Right renal pelvis (tissue), 4 donors: ENCODE measurements at places on chromosomes 2 and 18.

DNA sequence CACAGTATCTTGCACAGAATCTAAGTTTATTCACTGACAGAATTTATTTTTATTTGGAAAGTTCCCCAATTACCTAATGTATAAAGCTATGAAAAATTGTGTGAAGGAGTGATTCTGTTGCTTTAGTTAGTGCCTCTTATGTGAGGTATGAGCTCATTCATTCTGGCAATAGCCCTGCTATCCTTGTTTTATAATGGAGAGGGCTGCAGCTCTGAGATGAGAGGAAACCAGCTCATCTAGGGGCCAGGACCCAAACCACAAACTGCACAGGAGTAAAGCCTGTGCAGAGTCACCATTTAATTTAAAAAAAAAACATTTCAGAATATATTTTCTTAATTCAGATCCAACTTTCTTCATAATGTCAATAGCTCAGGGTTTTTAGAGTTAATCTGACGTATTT lies 383.0 kb downstream of the TMEM182 start:
- DNase-seq, result no peak

DNA sequence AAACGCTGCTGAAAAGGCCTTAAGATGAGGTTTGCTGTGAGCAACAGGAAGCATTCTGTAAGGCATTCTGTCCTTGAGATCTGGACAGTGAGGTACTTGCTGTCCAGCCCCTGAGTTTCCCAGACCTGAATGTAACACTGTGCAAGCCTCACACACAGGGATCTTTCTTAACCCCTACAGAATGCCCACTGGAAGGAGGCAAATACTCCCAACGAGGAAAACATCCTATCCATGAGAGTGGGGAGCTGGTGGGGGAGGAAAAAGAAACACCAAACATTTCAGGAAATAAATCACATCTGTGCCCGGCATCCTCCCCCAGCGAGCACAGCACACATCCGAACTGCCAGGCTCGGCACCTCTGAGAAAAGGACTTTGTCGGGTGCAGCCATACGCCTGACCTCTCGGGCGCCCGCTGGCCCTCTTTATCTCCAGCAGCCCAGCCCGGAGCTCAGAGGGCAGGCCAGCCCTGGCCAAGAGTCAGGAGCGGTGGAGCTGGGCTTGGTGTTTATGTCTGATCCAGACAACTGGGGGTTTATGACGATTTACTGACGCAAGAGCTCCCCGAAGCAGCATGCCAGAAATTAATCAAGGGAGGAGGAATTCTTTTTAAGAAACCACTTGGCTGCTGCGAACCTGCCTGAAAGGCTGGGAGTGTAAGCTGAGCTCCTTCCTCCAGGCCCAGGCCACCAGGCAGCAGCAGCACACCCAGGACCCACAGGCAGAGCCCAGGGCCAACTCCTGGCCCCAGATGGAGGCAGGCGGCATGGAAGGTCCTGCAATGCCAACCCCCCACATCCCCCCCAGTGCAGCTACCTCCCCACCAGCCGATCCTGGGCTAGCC lies 72.2 kb downstream of the HDAC4 start:
- DNase-seq, result no peak

DNA sequence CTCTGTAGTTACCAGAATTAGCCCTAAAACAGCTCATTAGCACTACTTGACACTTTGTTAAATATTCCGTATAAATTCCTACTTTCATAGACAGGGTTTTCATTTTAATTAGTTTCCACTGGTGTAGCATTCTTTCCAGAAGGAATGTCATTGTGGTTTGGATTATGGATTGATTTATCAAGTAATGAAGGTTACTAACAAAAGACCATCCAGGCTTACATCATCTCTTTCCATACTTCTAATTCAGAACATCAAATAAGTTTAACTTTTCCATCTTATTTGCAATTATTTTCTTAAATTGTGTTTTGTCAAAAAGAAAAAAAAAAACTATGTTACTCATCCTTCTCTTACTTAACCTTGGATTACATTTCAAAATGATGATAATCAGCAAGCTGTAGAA lies 231.8 kb upstream of the SPOPL start:
- no peak for DNase-seq

- DNase-seq, result no peak
Measured at GRCh38 chr2:103009871-103010270, 248.0 kb downstream of the TMEM182 start.
